CD4-positive, alpha-beta T cell (primary cell): ENCODE measurements at places on chromosomes 3 and 15.

- DNase-seq: no peak
Measured at GRCh38 chr3:133855002-133855370, 40.7 kb downstream of the RAB6B start.

DNA sequence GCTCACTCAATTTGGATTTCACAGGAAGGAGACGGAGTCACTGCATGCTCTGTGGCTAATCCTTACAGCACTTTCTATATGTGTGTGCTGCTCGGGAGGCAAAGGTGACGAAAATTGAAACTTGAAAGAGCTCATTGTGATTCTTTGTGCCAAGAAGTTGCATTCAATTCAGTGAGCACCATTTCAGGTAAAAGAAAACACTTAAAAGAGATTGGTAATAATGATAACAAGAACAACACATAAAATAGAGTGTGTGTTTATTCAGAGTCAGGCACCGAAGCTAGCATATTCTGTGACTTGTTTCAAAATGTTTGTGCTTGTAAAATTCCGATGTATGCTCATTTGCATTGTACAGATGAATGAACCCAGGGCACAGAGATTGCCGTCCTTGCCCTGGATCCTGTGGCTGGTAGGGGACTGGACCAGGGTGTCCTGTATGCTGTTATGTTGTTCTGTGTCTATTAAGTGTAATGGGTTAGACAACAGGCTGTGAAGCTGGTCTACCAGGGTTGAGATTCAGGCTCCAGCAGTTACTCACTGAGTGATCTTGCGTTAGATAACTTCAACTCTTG lies 193.3 kb upstream of the PROK2 start:
- DNase-seq: no peak

GRCh38 chr15:34161329-34161963 lies 48.5 kb downstream of the KATNBL1 start:
- no peak for DNase-seq

GRCh38 chr3:75978686-75979085 lies 193.3 kb upstream of the ZNF717 start:
- no peak for DNase-seq

GRCh38 chr3:71859123-71859519 lies 74.2 kb upstream of the PROK2 start:
- no peak for DNase-seq

- DNase-seq: no peak
Measured at GRCh38 chr3:189512039-189512438, 119.2 kb upstream of the TP63 start.

DNA sequence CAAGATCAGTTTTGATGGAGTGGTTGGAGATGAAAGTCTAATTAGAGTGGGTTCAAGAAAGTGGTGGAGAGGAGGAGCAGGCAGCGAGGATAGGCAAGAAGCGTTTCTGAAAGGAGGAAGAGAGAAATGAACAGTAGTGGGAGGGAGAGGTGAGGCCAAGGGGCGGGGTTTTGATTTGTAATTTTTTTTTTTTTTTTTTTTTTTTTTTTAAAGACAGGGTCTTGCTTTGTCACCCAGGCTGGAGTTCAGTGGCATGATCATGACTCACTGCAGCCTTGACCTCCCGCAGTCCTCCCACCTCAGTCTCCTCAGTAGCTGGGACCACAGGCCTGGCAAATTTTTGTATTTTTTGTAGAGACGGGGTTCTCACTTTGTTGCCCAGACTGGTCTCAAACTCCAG lies 36.6 kb downstream of the MRAS start:
- no peak for DNase-seq

DNA sequence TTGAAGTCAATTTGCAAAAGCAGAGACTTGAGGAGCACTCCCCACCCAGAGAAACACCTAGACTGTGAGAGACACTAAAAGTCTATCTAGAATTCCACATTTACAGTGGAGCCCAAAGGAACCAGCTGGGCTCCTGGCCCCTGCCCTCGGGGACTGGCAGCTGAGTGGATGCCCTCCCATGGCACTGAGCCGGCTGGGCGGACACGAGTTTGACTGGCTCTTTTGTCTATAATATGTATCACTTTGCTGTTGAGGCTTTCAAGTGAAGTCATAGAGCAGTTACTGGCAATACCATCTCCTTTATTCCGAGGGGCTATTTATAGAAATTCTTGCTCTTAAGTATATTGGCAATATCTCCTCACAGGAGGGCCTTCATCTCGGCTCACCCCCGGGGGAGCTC lies 65.8 kb upstream of the TNFAIP8L3 start:
- DNase-seq: no peak
